ENCODE measurements at places on chromosomes 6 and 20. TPM values are rescaled to one million over a fixed set of nuclear protein-coding genes. Genes with fewer than 3 reads are reported as not detected.
A peak's percentile ranks its signal among the peaks of the same experiment; 100 is the strongest.

MAP7 gene
- total RNA-seq: 1.0 TPM

GMPR gene
- 6.6 TPM for total RNA-seq

DNA sequence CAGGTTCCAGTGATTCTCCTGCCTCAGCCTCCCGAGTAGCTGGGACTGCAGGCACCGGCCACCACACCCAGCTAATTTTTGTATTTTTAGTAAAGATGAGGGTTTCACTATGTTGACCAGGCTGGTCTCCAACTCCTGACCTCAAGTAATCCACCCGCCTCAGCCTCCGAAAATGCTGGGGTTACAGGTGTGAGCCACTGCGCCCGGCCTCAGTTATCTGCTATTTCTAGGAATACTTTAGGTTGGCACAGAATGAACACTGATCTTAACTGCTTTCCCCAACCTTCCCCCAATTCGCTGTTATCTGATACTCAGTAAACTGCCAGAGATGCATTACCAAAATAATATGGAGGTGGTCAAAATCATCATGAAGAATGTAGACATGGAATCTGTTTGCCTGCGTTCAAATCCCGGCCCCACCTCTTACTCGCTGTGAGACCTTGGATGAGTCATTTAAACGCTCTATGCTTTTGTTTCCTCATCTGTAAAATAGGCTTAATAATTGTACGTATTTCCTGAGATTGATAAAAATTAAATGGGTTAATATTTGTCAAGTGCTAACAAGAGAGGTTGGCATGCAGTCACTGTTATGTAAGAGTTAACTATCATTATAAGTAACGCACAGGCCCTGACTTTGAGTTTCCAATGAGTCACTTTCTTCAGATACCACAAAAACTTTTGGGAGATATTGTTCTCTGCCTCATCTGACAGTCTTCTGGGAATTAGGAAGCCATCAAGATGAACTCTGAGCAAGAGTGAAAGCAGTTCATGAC lies 44.5 kb upstream of the NCOA3 start:
- DNase-seq: peak; percentile 74

DNA sequence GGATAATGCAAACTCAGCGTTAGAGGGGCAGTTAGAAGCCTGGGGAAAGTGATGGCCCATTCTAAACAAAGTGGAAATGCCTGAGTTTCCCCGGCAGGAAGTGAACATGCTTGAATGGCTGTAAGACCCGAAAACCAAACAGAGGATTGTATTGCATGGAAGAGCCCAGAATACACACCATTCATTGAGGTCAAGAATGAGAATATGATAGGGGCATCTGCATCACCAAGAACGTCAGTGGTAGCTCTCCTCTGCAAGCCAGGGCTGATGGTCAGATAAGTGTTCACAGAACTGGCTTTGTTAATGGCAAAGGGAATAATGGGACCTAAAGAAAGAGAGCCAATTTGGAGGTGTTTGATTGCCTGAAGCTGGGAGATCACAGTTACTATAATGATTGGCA lies 663.4 kb downstream of the KHDRBS2 start:
- DNase-seq: no peak

- DNase-seq: no peak
Measured at GRCh38 chr6:69933239-69933638, 66.9 kb downstream of the COL19A1 start.
